CD4-positive, alpha-beta T cell (primary cell): ENCODE measurements at places on chromosomes 2 and 18. TPM values are rescaled to one million over a fixed set of nuclear protein-coding genes. Genes with fewer than 3 reads are reported as not detected.

HOXD12 gene
- not detected for total RNA-seq

- DNase-seq, result no peak
These were observed 137.8 kb downstream of the PID1 start for GRCh38 chr2:229133155-229133772.

GRCh38 chr2:88032070-88032702 lies 15.8 kb upstream of the RNU2-63P start:
- no peak for DNase-seq

- no peak for DNase-seq
These were observed at the start of gene ZNF385B for GRCh38 chr2:179861416-179862067. TSS of gene ZNF385B (minus strand) at chr2:179861612.

DNA sequence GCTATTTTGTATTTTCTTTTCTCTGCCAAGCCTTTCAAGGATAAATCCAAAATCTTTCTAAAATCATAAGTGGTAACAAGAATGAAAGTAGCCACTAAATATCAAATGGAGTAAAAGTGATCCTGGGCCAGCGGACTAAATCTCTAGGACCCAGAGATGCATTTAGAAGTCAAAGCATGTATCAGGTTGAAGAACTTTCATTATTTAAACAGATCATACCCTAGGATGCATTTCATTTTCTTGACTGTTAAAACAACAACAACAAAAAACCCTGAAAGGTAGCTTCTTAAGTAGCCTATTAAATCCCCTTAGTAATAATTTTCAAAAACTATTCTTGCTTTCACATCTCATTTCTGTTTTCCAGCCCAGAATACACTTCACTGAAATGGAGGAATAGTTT lies 4.8 kb upstream of the POU3F3 start:
- DNase-seq, result no peak

- no peak for DNase-seq
These were observed 14.4 kb upstream of the E2F6 start for GRCh38 chr2:11480406-11480805.

IL18R1 gene
- 9.1 TPM for total RNA-seq

- DNase-seq, result no peak
These were observed 625.5 kb downstream of the ARHGAP15 start for GRCh38 chr2:143754742-143755141.

DNA sequence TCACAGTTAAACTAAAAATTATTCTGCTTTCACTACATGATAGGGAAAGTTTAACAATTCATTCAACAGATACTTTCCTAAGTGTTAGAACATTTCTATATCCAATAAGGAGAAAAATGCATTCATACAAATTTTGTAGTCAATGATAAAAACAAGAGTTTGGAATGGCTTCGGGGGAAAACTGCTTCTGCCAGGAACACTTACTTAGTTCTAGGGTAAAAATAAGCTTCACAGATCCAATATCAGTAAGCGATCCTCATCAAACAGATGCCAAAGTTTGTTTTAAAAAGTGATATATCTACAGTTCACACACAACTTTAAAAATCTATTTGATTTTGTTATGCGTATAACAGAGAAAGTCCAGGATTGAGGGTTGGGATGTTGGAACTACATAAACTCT lies 199.7 kb downstream of the LRRTM4 start:
- no peak for DNase-seq
